Thyroid gland (tissue), 4 donors: ENCODE measurements at places on chromosomes 1 and 21. TPM values are rescaled to one million over a fixed set of nuclear protein-coding genes. Genes with fewer than 3 reads are reported as not detected.

DNA sequence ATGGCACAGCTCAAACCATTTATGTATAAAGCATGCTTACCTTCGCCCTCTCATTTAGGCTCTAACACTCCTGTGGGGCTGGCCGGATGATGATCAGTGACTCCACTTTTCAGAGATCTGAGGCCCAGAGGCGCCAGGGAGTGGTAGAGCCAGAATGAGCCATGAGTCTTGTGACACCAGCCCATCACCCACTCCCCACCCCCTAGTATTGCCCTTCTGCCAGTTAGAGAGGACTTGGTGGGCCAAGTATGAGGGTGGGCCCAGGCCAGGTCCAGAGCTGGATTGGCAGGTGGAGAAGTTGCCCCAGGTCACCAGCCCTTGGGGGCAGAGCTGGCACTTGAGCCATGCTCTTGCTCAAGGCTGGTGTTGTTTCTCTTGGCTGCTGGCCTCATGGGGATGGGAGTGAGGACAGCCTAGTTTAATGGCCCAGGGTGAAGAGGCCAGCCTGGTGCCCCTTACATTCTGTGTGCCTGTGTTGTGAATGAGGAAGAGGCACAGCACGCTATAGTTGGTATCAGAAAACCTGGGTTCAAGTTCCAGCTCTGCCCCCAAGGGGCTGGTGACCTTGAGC, 30.2 kb upstream of the TTC4 start:
- no peak overlapping the region for H3K4me3 ChIP-seq
- no peak for DNase-seq
- no peaks in the 10 kb centered on the region for H3K36me3 ChIP-seq
- H3K27me3 ChIP-seq, result no peaks in the 10 kb centered on the region
- no peaks in the 10 kb centered on the region for H3K4me1 ChIP-seq
- no peak overlapping the region for H3K27ac ChIP-seq

The S100A7A gene
- total RNA-seq, result not detected

- H3K4me3 ChIP-seq, result no peak overlapping the region
- DNase-seq, result no peak
- H3K36me3 ChIP-seq, result no peaks in the 10 kb centered on the region
- H3K27ac ChIP-seq, result no peak overlapping the region
- no peaks in the 10 kb centered on the region for H3K4me1 ChIP-seq
Observed at GRCh38 chr1:167022384-167022783, 33.3 kb downstream of the MAEL start.

The IL6R gene
- total RNA-seq, result 8.3 TPM

The AKR7A3 gene
- total RNA-seq, result 1.9 TPM

The SPRR1A gene
- total RNA-seq, result not detected

- no peak overlapping the region for H3K4me3 ChIP-seq
- no peaks in the 10 kb centered on the region for H3K27me3 ChIP-seq
- H3K36me3 ChIP-seq, result no peaks in the 10 kb centered on the region
- peak overlapping the region; percentile 94 for H3K27ac ChIP-seq
Observed at GRCh38 chr1:11881749-11882441, 23.1 kb upstream of the NPPB start.

- peak overlapping the region; percentile 32 for H3K4me3 ChIP-seq
- no peak for DNase-seq
- no peak overlapping the region for H3K27ac ChIP-seq
- H3K27me3 ChIP-seq, result no peaks in the 10 kb centered on the region
- H3K4me1 ChIP-seq, result peaks cover 15% of the 10 kb centered on the region
Observed at GRCh38 chr1:35708441-35708921, 10.2 kb downstream of the C1orf216 start.

The ARHGEF16 gene
- total RNA-seq, result 20.7 TPM

DNA sequence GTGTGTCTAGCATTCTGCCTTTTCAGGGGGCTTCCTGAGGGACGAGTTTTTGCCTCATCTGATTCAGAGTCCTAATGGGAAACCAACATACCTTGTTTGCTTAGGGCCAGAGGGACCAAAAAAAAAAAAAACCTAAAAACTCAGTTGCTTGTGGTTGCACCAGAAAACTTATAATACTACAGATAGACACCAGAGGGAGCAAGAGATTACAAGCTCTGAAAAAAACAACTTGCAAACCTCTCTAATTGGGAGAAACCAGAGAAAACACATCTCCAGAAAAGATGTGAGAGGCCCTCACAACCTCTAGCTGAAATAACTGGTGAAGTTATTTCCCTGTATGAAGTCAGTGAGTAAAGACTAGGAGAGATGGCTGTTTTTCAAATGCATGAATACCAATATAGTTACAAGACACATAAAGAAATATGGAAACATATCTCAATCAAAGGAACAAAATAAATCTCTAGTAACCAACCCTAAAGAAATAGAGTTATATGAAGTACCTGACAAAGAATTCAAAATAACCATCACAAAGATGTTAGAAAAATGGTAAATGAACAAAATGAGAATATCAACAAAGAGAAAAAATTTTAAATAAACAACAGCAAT, 233.7 kb upstream of the NFIA start:
- H3K4me1 ChIP-seq, result no peaks in the 10 kb centered on the region
- H3K27me3 ChIP-seq, result no peaks in the 10 kb centered on the region
- DNase-seq, result no peak
- H3K27ac ChIP-seq, result no peak overlapping the region
- no peak overlapping the region for H3K4me3 ChIP-seq

The ZNF670 gene
- 7.4 TPM for total RNA-seq

DNA sequence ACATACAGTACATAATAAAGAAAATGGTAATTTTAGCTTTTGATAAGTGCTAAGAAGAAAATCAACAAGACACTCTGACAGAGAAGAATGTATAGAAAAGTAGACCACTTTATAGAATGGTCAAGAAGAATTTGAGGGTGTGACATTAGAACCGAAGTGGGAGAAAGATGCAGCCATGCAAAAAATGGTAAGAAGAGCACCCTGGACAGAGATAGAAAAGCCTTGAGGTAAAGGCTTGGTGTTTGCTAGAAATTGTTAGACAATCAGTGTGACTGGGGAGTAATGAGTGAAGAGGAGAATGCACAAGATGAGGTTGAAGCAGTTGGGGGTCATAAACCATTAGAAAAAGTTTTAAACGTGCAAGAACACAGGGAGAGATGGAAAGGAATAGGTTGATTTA, 23.5 kb downstream of the MAEL start:
- H3K36me3 ChIP-seq, result no peaks in the 10 kb centered on the region
- H3K27ac ChIP-seq, result no peak overlapping the region
- no peak for DNase-seq
- no peak overlapping the region for H3K4me3 ChIP-seq

The LHX4 gene
- total RNA-seq, result not detected

The SPATA46 gene
- total RNA-seq, result not detected

DNA sequence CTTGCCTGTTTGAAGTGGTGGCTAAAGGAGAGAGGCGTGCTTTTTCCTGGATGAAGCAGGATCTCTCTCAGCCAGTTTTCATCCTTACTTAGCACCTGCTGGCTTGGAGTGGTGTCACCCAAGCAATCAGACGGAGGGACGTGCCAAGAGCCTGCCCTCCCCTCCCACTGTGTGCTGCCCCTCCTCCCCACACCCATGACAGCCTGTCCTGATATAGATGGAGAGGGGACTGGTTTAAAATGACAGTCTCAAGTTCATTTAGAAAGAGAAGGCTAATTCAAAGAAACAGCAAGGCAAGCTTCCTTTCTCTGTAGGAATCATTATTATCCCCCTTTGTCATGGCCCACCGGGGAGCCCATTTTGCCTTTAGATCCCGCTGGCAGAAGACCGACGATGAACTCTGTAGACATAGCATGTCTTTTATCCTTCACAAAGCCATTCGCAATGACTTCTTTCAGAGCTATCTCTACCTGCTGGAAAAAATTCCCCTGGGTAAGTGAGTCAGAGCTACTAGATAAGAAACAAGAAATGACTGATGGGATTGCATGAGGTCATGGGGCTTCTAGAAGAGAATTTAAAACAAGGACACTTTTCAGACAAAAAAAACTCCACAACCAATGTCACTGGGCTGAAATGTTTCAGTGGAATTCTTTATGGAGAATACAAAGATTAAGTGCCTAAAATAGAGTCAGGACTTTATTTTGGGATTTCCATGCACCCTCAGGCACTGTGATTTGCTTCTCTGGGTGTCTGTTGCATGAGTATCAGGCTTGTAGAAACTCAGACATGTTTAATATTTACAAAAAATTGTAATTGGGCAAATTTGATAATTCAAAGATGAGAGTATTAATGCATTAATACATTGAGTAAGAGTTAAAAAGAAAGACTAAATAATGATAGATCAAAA, at the start of gene NTMT2:
TSS of gene NTMT2 (plus strand) at position 190 of the 907 bp plus-strand sequence. CDS start at position 339, 149 bp downstream.
- no peak for DNase-seq
- no peak within 1 kb of the TSS for H3K27ac ChIP-seq
- no peaks in the 10 kb centered on the region for H3K36me3 ChIP-seq
- no peaks in the 10 kb centered on the region for H3K27me3 ChIP-seq

- H3K27ac ChIP-seq, result no peak overlapping the region
- H3K36me3 ChIP-seq, result no peaks in the 10 kb centered on the region
- no peak for DNase-seq
- H3K4me1 ChIP-seq, result no peaks in the 10 kb centered on the region
Observed at GRCh38 chr1:50591598-50591997, 168.4 kb upstream of the DMRTA2 start.

The PCAT6 gene
- total RNA-seq, result not detected

DNA sequence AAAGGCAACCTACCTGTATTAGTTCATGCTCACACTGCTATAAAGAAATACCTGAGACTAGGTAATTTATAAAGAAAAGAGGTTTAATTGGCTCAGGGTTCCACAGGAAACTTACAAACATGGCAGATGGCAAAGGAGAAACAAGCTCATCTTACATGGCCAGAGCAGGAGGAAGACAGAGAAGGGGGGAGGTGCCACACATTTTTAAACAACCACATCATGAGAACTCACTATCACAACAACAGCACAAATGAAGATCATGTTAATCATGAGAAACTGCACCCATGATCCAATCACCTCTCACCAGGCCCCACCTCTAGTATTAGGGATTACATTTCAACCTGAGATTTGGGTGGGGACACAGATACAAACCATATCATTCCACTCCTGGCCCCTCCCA, 90.6 kb upstream of the KCTD3 start:
- no peak overlapping the region for H3K27ac ChIP-seq
- H3K27me3 ChIP-seq, result no peaks in the 10 kb centered on the region
- H3K4me3 ChIP-seq, result no peak overlapping the region
- H3K36me3 ChIP-seq, result no peaks in the 10 kb centered on the region

GRCh38 chr1:96559707-96560596, 161.6 kb upstream of the PTBP2 start:
- H3K36me3 ChIP-seq, result no peaks in the 10 kb centered on the region
- H3K4me3 ChIP-seq, result no peak overlapping the region
- DNase-seq, result peak; percentile 83
- no peaks in the 10 kb centered on the region for H3K4me1 ChIP-seq

The USP21 gene
- total RNA-seq, result 27.6 TPM

- no peaks in the 10 kb centered on the region for H3K4me1 ChIP-seq
- H3K27me3 ChIP-seq, result no peaks in the 10 kb centered on the region
- H3K36me3 ChIP-seq, result no peaks in the 10 kb centered on the region
- H3K27ac ChIP-seq, result no peak overlapping the region
- DNase-seq, result no peak
Observed at GRCh38 chr1:74933500-74933899, 200.5 kb downstream of the TYW3 start.

DNA sequence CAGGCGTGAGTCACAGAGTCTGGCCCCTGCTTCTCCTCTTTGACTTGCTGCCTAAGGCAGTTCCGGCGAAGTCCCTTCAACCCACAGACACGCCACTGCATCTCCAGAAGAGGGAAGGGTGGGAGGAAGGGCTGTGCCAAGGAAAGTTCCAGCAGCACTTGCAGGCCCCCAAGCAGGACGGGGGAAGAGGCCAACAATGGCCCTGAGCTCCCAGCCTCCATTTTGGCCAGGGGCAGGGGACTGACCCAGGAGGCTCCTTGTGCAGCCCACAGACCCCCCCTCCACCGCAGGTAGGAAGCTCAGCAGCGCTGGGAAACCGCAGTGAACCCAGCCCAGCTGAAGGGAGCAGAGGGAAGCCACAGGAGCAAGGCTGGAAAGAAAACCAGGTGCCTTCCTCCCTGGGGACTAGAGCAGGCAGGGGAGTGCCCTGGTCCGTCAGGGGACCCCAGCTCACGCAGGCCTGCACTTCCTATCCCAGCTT, 35.4 kb downstream of the ACOT7 start:
- H3K4me3 ChIP-seq, result no peak overlapping the region
- DNase-seq, result no peak
- no peaks in the 10 kb centered on the region for H3K36me3 ChIP-seq
- no peaks in the 10 kb centered on the region for H3K27me3 ChIP-seq
- no peak overlapping the region for H3K27ac ChIP-seq

The UBXN10 gene
- 4.8 TPM for total RNA-seq

DNA sequence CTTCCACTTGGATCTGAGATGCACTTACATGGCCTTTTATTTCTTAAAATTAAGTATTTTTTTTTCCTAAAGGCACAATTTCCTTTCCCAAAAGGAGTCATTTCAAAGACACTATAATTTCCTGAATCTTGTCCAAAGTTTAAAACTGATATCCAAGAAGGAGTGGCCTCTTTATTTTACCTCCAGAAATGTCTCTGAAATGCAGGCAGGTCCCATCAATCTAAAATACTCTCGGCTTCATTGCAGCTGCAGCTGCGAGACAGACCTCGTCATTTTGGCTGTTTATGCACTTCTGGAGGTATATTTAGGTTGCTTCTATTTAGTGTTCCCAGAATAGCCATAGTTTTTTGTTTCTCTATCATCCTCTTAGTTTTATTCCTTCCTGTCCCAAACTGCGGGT, 172.7 kb upstream of the COA6 start:
- H3K36me3 ChIP-seq, result no peaks in the 10 kb centered on the region
- no peak overlapping the region for H3K4me3 ChIP-seq
- H3K27ac ChIP-seq, result no peak overlapping the region
- H3K4me1 ChIP-seq, result no peaks in the 10 kb centered on the region
- DNase-seq, result no peak

DNA sequence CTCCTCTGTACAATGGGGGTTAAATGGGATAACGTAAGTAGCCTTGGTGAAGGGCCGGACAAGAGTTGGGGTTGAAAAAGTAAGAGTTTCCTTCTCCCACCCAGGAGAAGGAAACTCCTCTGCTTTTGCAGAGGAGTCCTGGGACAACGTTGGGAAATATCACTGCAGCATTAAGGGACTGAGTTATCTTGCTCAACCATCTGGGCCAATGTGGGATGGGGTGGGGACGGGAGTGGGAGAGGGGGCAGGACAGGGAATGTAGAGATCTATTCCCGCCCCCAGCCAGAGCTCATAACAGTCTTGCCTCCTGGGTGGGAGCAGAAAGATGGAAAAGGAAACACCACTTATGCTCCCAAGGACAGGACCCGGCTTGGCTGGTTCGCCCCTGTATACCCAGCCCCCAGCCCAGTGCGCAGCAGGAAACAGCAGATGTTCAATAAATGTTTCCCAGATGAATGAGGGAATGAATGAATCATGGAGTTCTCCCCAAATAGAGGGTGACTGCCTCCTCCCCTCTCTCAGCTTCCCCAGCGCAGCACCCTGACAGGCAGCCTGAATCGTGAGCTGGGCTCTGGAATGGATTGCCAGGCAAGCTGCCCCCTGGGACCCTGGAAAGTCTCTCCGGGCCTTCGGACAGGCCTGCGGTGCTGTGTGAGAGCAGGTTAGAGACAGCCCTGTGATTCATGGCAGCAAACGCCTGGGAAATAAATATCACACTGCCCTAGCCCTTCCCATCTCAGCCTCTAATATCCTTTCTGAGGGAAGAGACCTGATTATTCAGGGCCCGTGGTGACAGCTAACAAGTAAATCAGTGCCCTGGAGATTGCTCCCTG, 24.8 kb downstream of the FBXO2 start:
- H3K27ac ChIP-seq, result no peak overlapping the region
- no peaks in the 10 kb centered on the region for H3K36me3 ChIP-seq
- H3K27me3 ChIP-seq, result no peaks in the 10 kb centered on the region
